ENCODE measurements at places on chromosomes 12 and 14. TPM values are rescaled to one million over a fixed set of nuclear protein-coding genes. Genes with fewer than 3 reads are reported as not detected.

- DNase-seq = no peak
Measured at GRCh38 chr12:77745624-77746023, 85.1 kb upstream of the NAV3 start.

DNA sequence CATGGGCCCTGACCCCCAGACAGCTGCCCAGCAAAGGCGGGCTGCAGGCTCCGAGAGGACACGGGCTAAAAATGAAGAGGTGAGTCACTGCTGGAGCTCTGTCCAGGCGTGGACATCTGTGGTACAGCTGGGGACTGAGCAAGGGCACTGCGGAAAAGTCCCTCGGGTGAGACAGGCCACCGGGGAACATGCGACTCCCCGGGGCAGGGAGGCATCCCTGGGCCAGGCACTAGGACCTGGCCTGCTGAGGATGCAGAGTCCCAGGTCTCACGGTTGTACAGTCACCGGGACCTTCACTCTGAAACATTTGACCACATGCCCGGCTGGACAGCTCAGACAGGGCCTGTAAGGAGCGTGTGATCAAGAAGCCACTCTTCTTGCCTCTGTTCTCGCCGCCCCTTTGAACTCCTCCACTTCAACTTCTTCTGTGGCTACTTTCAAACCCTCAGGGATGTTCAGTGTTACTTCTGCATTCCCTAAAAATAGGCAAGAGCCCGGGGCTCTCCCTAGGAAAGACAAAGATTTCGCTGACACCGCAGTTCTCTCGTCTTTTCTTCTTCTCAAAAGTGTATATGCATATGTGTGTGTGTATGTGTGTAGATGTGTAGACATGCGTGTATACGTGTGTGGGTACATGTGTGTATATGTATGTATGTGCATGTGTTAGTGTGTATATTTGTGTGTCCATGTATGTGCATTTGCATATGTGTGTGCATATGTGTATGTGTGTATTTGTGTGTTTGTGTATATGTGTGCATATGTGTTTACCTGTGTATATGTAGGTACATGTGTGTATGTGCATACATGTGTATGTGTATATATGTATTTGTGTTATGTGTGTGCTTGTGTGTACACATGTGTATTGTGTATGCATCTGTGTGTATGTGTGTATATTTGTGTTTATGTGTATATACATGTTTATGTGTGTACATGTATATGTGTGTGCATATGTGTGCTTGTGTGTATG is 5.0 kb upstream of the RFLNA start:
- DNase-seq = peak; percentile 83

DNA sequence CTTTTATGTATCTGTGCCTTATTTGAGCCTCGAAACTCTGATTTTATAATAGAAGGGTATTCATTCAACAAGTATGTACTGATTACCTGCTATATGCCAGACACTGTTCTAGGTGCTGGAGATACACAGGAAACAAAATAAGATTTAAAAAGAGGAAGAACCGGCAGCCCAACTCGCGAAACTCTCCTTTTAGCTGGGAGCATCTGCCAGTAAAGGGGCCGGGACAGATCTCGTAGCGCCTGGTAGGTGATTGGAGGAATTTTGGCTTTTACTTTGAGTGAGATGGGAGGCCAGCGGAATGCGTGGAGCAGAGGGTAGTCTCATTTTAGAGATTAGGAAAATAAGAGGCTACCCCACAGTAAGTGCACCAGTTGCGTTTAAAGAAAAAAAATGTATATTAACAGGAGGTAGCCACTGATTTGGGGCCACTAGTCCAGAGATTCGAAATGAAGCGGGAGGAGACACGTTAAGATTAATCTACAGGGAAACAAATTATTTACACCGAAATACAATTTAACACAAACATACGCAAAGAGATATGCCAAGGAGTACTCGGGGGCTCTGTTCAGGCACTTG is 520 bp upstream of the MON2 start:
- peak; percentile 35 for DNase-seq

GRCh38 chr12:102781117-102781516 is 135.9 kb downstream of the PAH start:
- no peak for DNase-seq

GRCh38 chr12:102756530-102756929 is 160.5 kb downstream of the PAH start:
- no peak for DNase-seq

DNA sequence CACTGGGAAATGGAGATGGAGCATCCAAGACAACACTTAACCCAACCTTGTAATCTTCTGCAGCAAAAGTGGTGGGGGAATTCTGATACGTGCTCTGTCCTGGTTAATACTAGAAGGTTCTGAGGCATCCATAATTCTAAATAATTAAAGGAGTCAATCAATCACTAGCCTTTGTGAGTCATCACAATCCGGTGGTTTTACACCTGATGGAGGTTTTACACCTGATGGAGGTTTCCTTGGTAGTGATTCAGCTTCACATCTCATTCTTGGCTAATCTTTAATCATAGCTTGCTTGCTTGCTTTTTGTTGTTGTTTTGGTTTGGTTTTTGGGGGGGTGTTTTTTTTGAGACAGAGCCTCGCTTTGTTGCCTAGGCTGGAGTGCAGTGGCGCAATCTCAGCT is 343.4 kb downstream of the DPF3 start:
- no peak for DNase-seq

DNA sequence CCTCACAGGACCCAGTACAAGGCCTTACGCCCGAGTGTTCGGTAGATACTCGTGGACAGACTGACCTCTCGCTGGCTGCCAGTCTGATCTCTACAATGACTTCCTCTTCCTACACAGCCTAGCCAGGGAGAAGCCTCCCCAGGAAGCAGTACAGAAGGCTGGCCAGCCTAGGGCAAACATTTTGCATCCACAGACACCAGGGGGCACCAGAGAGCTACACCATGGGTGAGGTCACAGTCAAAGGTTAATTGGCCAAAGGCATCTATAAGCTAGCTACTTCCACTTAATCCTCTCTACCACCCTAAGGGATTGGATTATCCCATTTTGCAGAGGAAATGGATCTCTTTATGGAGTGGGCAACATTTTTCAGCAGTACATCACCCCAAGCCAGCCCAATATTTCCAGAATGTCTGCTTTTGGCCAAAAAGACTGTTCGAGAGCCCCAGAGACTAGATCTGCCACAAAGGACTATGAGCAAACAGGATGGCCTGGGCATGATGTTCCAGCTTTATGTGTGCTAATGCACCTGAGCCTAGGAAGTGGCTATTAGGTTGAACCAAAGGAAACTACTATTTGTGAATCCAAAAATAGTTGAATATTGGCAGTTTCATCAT is 14.6 kb upstream of the PNMA1 start:
- DNase-seq = peak; percentile 74

- no peak for DNase-seq
Measured at GRCh38 chr14:64768401-64769095, 64.3 kb downstream of the PLEKHG3 start.

- DNase-seq = no peak
Measured at GRCh38 chr12:107736914-107737313, 24.0 kb downstream of the PRDM4 start.

GRCh38 chr14:55157080-55157479 is 28.0 kb downstream of the LGALS3 start:
- no peak for DNase-seq

- DNase-seq = peak; percentile 34
Measured at GRCh38 chr12:1691123-1692007, 495 bp downstream of the ADIPOR2 start.

GRCh38 chr12:14774906-14775635 is 28.2 kb downstream of the WBP11 start:
- DNase-seq = peak; percentile 63

- peak; percentile 74 for DNase-seq
Measured at GRCh38 chr12:106956048-106956578, 406 bp downstream of the TMEM263 start.

- peak; percentile 53 for DNase-seq
Measured at GRCh38 chr12:57001448-57001906, 4.9 kb downstream of the ZBTB39 start.

GRCh38 chr12:50078281-50078680 is 6.9 kb upstream of the SMARCD1 start:
- DNase-seq = no peak

DNA sequence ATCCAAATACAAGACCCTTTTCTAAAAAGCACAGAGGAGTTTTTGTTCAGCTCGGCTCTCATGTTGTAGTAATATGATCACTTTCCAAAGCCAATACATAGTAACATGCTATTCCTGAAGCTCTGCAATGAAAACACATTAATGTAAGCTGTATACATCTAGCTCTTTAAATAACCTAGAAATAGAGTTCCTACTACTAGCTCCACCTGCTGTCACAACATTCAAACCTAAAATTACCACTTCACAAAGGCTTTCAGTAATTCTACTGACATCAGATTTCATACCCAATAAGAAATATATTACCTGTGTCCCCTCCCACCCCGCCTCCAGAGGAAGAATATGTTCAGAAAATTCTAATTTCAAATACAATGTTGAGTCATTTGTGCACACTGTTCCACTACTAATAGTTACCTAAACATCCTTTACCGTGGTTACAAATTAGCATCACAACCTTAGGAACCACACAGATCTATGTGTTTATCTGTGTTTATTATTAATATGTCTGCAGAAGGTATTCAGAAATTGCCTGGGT is 17.8 kb downstream of the EFCAB11 start:
- DNase-seq = no peak

GRCh38 chr14:72094844-72095582 is 162.8 kb downstream of the RGS6 start:
- DNase-seq = no peak

DNA sequence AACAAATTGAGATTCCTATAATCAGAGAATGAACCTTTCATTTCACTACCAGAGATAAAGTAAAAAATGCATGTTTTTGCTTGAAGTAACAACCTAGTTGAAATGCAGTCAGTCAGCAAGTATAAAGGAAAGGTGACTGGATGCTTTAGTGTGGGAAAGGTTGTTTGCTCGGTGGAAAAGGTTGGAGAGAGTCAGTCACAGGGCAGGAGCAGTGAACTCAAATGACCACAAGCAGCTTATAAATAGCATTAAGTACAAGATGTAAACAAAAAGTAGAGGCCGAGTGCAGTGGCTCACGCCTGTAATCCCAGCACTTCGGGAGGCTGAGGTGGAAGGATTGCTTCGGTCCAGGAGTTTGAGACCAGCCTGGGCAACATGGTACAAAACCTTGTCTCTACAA is 98.1 kb upstream of the FGD4 start:
- no peak for DNase-seq

DNA sequence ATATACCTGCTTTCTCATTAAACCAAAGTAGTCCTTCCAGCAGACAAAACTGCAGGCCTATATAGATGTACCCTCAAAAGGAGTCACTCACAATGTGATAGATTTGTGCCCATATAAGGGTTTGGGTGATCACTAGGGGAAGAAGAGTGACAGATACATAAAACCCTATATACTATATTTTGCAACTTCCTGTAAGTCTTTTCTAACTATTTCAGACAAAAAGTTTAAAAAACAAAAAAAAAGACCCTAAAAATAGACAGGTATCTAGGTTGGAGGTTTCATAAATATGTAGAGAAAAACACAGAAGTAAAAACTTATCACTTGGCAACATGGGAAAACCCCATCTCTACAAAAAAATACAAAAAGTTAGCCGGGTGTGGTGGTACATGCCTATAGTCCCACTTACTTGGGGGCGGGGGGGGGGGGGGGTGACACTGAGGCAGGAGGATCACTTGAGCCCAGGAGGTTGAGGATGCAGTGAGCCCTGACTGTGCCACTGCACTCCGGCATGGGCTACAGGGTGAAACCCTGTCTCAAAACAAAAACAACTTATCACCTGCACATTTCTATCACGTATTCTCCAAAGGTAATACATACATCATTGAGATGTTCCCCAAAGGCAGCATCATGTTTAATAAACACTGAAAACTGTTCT is 2.9 kb downstream of the VCPKMT start:
- DNase-seq = no peak

DNA sequence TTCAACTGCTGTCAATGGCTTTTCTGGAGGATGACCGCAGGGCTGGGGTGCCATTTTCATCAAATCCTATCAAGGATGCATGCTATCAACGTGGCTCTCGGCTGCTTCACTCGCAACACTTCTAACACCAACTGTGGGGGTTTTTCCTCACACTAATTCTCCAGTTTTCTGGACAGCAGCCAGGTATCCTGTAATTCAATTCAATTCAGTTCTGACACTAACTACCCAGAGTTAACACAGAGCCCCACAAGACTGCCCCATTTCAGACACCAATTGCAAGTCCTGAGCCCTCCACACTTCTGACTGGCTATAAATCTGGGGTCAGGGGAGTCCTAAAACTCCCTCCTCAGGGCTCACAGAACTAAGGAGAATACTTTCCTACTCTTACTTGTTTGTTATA is 55.3 kb upstream of the TMCC3 start:
- DNase-seq = no peak

DNA sequence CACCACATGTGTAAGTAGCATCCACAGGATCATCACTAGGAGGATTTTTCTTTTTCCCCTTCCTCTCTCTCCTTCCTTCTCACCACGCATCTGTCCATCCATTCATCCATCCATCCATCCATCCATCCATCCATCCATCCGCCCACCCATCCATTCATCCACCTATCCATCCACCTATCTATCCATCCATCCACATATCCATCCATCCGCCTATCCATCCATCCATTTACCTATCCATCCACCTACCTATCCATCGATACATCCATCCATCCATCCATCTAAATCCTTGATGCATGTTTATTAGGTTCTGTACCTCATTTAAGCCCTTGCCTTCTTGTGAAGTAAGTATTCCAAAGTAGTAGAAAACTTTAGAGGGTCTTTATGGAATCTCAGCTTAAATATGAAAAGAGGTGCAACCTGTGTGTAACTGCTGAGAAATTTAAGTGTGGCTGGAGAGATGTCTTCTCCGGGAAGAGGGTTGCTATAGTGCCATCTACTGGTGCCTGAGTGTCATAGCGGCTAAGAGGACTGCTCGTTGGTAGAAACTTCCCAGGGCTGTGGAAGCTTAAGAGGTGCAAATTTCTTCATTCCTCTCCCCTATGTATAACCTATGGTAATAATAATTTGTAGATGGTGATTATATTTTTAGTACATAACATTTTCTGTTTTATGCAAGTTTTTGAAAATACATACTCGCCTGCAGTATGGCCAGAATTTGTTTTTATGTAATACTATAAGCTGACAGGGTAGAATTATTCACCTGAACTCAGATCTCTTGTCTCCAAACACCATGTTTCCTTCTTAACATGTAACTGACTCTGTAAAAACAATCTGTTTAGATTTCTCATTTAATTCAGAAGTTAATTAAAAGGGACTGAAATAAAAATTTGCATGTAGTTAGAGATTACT is 46.0 kb downstream of the MYO1H start:
- peak; percentile 35 for DNase-seq

GRCh38 chr12:67759829-67760228 is 111.3 kb downstream of the DYRK2 start:
- no peak for DNase-seq

GRCh38 chr14:90611936-90612335 is 204.3 kb downstream of the TTC7B start:
- peak; percentile 56 for DNase-seq

GRCh38 chr14:76653875-76654572 is 107.2 kb upstream of the VASH1 start:
- no peak for DNase-seq

- DNase-seq = peak; percentile 40
Measured at GRCh38 chr12:116882742-116883141, 1.5 kb upstream of the HRK start.

The CCDC197 gene
- not detected for total RNA-seq

The TCL1B gene
- not detected for total RNA-seq

The MEG3 gene
- 81.0 TPM for total RNA-seq

The GUCY2C gene
- not detected for total RNA-seq
